ENCODE measurements at places on chromosomes 2 and 18.

DNA sequence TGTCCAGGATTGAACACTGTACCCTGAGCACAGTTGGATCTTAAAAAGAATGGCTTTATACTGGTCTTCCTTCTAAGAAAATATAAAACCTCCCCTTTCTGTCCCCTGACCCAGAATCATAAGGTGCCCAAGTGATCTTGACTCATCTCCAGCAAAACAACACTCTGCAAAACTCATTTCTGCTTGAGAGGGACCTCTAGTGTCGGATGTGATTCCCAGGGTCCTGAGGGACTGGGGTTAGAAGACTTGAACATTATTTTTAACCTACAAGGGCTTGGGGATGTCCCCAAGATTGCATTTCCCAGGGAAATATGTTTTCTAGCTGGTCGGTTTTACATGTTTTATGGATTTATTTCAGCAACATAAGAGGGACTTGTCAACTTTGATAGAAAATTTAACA lies 1318.5 kb upstream of the CELF4 start:
- no peak for DNase-seq

DNA sequence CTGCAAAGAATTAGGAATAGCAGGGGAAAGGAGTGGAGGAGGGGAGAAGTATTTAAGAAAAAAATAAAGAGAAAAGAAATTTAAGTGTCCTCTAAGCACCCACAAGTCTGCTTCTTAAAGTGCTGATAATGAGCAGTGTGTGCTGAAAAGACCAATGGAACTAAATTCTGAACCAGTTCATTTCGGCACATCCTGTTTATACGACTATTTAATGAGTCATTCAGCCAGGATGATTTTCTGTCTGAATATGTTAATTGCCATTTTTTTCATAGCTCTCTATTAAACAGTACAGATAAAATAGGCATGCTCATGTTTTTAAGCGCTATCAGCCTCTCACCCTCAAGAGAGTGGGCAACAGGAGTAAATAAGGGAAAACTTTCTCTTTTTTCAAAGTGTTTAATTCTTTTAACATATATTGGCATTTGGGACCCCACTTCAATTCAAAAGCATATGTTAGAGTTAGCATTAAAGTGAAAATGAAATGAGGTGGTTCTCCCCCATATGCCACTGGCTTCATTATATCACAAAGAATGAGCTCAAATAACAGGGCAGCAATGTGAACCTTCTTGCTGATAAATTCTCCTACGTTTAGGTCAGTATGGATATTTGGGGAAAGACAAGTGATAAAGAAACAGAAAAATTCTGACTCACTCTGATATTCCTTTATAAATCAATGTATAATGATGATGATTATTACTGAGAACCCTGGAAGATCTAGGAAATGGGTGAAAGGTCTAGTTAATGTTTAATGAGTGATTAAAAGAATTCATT lies 87.5 kb downstream of the TCF4 start:
- no peak for DNase-seq

DNA sequence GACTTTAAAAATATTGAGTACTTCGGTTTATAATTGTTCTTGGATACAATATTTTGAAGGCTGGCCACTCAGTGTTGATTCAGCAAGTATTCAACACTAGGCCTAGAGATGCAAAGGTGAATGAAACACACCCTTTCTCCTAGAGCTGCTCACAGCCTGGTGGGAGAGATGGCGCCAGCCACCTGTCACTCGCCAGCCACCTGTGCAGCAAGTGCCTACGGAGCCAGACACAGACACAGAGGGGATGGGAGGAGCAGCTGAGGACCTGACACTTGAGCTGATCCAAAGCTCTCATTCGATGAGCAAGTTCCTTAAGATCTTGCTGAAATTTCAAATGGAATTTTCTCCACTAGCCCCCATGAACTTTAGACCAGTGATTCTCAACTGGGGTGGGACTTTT lies 151.1 kb upstream of the RIOK3 start:
- no peak for DNase-seq

DNA sequence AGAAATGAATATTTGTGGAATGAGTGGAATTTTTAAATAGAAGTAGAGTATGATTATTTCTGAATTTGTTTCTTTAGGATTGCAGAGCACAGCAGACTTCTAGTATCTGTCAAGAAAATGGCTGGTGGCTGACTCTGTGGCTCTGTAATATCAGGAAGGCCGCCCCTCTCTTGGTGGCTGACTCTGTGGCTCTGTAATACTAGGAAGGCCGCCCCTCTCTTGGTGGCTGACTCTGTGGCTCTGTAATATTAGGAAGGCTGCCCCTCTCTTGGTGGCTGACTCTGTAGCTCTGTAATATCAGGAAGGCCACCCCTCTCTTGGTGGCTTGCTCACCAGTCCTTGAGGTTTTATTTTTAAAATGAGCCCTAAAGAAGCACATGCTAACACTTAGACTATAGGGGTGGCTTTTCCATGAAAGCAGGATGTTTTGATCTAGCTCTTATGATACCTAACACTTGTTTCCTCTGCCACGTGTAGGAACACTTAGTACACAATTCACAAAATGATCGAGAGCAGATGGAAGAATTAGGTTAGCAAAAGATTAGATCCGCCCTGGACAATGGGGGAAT lies 85.1 kb upstream of the TTC39C start:
- DNase-seq, result no peak

GRCh38 chr2:194345347-194345746 lies 1311.7 kb upstream of the SLC39A10 start:
- no peak for DNase-seq

GRCh38 chr2:144774809-144775208 lies 254.9 kb upstream of the ZEB2 start:
- no peak for DNase-seq

GRCh38 chr2:2000724-2001061 lies 256.4 kb upstream of the PXDN start:
- DNase-seq, result no peak

DNA sequence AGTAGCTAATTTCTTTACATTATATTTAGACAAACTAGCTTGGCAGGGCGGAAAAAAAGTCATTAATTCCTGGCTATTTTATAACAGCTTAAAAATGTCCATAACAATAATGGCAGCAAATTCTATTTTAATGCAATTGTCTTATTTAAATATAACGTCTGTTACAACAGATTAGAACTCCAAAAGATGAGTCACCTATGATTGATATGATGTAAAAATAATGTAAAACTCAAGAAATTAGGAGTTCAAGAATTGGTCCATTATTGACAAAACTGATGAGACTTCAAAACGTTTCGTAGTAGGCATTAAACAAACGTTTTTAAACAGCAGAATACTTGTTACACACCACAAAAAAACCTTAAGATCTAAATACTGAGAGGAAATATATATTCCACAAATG lies 2.7 kb downstream of the XPO1 start:
- no peak for DNase-seq

GRCh38 chr2:169184074-169184473 lies 114.7 kb downstream of the DHRS9 start:
- DNase-seq, result no peak

DNA sequence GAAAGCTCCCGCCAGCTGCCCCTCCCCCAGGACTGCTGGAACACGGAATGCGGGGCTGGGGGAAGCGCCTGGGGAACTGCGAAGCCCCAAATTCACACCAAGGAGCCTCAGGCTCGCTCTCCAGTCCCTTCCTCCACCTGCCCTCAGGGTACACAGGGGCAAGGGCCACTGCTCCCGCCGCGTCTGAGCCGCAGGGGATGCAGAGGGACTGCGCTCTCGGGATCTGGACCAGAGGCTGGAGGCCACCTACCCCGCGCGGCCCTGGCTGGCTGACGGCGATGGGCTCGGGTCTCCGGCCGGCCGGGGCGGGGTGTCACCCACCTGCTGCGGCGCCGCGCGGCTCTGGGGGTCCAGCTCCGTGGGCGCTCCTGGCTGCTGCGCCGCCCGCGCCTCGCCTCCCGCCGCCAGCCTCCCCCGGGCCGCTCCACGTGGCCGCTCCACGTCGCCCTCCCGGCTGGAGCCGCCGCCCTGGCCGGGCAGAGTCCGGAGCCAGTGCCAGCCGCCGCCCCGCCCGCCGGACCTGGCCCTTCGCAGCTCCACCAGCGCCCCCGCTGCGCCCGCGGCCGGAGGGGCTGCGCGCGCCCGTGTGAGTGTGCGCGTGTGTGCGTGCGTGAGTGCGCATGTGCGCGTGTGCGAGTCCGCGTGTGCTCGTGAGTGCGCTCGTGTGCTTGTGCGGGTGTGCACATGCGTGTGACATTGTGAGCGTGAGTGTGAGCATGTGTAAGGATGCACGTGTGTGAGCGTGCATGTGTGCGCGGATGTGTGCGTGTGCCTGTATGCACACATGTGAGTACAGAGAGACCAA lies at the start of gene CGREF1:
Gene CGREF1 (minus strand): TSS at position 604 of the 805 bp plus-strand sequence. CDS start 14,762 bp downstream, outside the sequence.
- no peak for DNase-seq

- DNase-seq, result no peak
These were observed 735.9 kb downstream of the ERBB4 start for GRCh38 chr2:211802666-211803065.

DNA sequence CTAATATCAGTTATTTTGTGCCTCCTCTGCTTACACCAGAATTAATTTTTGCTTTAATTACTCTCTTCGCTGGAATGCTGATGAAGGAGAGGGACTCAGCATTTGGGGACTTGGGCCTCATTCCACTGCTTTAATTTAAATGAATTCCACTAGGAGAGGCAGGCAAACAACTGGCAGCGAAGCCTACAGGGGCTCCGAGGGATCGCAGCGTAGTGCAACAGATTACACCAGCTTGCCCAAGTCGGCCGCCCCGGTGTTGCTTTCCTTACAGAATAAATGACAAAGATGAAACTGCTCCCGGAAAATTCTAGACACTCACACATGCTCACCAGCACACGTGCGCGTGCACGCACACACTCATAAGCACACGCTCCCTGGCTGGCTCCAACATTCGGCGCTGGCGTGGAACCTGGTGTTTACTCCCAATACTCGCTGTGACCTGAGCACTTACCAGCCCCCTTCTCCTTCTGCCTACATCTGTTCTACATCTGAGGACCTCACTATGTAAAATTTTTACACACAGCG lies 175.4 kb downstream of the ZNF521 start:
- no peak for DNase-seq
